ENCODE measurements at places on chromosomes 11 and 22.
A peak's percentile ranks its signal among the peaks of the same experiment; 100 is the strongest.

DNA sequence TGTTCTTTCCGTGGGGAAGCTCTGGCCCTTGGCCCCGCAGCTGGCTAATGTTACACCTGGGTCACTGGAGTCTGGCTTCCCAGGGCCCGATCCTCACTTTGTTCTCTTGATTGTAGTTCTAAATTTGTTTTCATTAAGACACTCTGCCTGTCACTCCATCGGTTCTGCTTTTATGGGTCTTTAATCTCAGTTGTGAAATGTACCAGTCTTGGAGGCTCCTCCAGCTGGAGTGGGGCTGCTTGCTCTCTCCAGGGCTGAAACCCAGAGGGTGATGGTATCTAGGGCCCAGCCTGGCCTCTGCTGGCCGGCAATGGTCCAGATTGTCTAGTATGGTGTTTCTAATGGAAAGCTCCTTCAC lies 352.9 kb downstream of the TENM4 start:
- DNase-seq = no peak

DNA sequence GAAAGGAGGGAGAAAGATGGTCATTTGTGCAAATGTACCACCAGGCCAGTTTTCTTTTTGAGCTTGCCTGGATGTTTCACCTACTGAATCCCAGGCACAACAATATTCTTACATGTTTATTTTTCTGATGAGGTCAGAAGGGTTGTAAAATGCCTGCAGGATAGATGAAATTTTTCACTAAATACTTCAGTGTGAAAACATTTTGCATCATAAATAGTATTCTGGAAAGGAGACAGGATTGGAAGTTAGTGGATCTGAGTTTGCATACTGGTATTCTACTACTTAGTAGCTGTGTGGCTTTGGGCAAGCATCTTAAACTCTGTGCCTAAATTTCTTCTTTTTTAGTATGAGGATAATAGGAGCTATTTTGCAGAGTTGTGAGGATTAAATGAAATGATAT lies 24.8 kb downstream of the RNF169 start:
- no peak for DNase-seq

DNA sequence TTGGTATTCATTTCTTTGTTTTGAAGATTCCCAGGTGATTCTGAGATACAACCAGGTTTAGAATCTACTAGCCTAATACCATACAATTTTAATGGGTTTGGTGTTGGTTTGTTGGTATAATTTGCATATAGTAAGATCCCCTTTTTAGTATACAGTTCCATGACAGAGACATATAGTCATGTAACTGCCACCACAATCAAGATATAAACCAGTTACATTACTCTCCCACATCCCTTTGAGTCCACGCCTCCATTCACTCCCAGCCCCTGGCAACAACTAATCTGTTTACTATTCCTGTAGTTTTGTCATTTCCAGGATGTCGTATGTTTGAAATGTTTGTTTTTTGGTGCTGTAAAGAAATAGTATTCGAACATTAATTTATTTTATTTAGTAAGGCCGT lies 4.3 kb downstream of the ASRGL1 start:
- DNase-seq = no peak

GRCh38 chr11:125180413-125181305 lies 16.1 kb downstream of the PKNOX2 start:
- DNase-seq = no peak

DNA sequence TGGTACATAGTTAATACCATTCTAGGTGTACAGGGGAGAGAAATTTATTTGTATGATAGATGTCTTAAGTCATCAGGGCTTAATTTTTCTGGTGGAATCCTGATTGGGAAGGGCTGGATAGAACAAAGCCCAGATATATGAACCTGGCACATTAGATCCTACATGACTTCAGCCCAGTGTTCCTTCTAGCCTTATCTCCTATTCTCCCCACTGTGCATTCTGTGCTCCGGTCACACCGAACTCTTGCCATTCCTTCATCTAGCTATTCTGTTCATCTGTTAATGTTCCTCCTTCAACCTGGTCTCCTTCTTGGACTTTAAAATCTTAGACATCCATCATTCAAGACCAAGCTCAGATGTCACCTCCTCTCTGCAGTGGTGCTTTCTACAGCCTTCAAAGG lies 68.9 kb upstream of the EED start:
- DNase-seq = no peak

DNA sequence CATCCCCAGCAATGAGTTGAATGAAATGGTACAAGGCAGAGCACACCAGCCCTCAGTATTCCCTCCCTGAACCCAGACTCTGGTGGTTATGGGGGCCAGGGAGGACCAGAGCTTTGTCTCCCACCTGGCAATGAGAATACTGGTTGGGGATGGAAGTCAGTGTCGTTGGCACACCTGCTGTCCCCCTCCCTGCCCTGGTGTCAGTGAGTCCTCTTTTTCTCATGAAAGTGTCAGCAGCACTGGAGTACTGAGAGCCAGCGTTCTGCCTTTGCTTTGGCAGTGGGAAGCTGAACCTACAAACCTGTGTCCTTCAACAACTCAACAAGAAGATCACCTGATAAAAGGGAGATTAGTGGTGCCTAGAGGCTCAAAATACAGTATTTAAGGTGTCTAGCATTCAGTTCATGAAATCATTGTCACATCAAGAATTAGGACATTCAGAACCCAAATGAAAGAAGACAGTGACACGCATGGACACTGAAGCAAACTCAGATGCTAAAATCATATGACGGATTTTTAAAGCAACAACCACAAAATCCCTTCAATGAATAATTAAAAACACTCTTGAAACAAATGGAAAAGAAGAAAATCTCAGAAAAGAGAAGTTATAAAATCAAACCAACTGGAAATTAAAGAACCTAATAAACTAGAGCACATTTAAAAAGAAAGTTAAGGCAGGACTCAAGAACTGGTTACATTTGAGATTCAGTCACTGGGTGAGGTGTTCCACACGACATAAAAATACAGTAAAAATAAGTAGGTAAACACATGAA lies 77.5 kb upstream of the VPREB1 start:
- DNase-seq = no peak

DNA sequence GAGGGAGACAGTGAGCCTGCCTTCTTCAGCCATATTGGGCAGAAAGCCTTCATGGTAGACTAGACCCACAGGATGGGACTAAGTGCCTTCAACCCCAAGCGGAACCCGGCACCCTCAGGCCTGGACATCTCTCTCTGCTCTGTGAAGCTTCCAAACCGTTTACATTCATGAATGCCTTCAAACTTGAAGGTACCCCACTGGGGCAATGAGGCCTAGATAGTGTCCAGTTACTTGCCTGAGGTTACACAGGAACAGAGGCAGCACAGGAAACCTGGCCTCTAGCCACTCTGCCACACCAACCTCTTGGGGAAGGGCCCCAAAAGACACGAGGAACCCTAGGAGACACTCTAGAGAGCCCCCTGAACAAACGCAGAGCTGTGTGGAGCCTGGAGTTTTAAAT lies 14.5 kb upstream of the CYP2R1 start:
- DNase-seq = peak; percentile 3

DNA sequence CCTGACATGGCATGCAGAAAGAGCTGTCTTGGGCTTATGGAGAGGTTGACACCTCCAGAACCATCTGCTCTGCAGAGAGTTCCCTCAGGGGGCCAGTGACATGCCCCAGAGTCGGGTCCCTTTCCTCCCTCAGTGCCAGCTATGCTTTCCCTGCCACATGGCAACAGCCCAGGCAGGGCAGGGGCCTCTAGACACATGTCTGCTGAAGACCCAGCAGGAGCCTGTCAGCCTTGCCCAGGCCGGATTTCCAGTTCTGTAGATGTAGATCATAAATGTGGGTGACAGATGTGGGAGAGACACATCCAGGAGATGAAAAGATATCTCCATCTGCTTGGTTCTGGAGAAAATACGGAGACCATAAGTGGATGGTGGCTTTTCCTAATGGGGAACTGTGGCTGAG lies 25.5 kb downstream of the NAV2 start:
- no peak for DNase-seq

DNA sequence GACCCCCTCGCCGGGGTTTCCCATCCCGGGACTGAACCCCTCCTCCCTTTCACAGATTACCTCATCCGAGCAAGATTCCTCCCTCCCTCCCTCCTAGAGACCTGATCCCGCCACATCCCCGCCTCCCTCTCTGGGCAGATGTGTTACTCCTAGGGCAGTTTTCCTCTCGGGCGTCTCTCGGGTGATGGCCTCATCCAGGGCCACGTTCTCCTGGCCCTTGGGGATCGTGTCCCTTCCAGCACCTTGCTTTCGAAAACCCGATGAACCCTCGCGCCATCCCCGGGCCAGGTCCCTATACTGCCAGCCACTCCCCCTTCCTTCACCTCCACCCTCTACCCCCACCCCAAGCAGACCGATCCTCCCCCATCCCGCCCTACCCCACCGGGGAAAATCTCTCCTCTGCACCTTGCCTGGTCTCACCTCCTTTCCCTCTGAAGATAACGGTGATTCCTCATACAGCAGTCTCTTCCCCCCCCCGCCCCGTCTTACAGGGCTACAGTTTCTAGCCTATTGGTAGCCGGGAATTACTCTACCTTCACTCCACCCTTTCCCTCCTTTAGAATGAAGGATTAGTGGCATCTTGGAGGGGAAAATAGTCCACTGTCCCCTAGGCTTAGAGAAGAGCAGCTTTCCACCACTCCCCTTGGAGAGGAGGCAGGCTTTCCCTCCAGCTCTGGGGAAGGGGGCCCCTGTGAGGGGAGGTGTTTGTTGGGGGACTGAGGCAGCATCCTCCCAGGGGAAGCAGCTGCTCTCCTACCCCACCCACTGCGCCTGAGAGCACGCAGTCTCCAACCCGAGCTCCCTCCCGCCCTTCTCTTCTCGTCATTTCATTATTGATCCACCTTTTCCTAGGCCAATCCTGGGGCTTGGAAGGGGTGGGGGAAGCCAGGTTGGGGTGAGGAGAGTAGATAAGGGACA lies 1.2 kb downstream of the KMT2A start:
- peak; percentile 34 for DNase-seq

DNA sequence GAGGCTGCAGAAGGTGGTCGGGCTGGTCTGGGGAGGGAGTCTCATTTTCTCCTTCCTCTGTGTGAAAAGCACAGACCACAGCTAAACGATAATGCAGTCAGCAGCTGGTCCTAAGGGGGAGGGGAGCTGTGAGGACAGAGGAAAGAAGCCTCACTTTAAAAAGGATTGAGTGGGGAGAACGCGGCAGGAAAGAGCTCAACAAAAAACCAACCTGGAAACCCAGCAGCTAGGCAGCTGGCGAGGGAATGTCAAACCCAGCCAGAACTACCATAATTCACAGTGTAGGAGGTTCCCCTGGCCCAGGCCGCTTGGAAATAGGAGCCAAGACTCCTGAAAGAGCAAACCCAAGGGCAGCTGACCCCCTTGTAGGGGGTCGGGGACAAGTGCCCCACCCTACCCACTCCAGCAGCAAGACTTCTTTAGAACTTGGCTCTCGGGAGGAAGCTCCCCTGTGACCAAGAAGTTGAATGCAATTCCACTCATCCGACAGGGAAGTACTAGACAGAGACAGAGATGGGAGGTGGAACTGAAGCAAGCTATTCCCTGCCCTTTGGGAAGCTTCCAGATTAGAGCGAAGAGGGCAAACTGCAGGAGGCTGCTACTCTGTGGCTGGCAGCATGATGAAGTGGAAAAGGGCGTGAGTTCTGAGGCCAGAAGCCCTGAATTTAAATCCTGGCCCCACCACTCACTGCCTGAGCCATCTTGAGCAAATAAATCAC lies 16.5 kb upstream of the DGKZ start:
- DNase-seq = no peak

GRCh38 chr22:45149671-45150070 lies 14.1 kb upstream of the NUP50 start:
- DNase-seq = no peak

DNA sequence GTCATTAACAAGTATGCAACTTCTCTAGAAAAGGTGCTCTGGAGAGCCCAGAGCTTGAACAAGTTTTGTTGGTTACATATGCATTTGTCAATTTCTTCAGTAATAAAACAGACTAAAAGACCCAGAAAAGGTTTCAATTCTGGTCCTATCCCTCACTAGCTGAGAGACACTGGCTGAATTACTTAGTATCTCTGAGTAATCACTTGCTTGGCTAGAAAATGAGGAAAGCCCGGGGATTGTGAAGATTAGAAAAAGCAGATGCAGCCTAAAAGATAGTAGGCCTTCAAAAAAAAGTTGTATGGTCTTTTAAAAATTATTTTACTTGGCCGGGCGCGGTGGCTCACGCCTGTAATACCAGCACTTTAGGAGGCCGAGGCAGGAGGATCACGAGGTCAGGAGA lies 41.2 kb downstream of the MAPK1 start:
- no peak for DNase-seq

- DNase-seq = no peak
Measured at GRCh38 chr22:37401401-37402183, 25.7 kb downstream of the ELFN2 start.

DNA sequence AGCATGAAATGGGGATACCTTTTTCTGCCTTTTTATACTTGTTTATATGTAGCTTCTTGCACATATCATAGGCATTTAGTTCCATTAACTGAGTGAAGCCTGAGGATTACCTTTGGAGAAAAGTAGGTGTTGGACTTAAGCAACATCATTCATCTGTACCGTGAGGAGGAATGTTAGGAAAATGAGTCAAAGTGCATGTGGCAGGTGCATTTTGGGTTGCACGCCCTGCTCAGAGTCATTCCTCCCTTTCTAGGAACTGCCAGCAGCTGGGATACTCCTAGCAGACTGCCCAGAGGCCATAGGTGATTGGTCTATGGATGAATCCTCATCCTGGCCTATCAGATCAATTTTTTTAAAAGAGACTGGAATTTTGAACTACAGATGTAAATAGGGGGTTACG lies 33.3 kb upstream of the BIRC3 start:
- DNase-seq = no peak

- no peak for DNase-seq
Measured at GRCh38 chr11:23959462-23959861, 537.4 kb upstream of the LUZP2 start.

DNA sequence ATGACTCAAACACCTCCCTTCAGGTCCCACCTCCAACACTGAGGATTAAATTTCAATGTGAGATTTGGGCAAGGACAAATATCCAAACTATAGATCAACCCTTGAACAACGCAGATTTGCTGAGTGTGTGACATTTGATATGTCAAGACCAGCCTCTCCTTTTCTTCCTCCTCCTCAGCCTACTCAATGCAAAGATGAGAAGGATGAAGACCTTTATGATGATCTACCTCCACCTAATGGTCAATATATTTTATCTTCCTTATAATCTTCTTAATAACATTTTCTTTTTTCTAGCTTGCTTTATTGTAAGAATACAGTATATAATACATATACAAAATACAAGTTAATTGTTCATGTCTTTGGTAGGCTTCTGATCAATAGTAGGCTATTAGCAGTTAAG lies 67.5 kb upstream of the MPPED2 start:
- no peak for DNase-seq

- no peak for DNase-seq
Measured at GRCh38 chr22:20483771-20484170, 11.8 kb downstream of the KLHL22 start.

GRCh38 chr22:47805394-47805935 lies 1043.0 kb downstream of the TBC1D22A start:
- DNase-seq = no peak

- DNase-seq = no peak
Measured at GRCh38 chr11:45563171-45563570, 102.3 kb downstream of the CHST1 start.

GRCh38 chr11:82976786-82977185 lies 75.2 kb downstream of the DDIAS start:
- DNase-seq = no peak

GRCh38 chr11:86570020-86570419 lies 102.4 kb downstream of the ME3 start:
- no peak for DNase-seq
